ENCODE measurements at places on chromosomes 4 and X.

- peak; percentile 9 for DNase-seq
Measured at GRCh38 chr4:158535130-158535614, 13.5 kb downstream of the RXFP1 start.

DNA sequence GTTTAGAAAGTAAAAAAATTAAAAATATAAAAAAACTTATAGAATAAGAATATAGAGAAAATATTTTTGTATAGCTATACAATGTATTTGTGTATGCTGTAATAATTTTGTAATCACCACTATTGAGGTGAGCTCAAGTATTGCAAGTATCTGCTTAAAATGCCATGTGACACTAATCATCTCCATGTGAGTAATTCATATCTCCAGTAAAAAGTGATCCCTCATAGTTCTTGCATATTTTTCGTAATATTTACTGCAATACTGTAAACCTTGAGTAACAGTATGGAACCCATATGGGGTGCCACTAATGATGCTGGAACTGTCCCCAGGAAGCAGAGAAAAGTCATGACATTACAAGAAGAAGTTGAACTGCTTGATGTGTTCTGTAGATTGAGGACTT is 43.2 kb upstream of the HUWE1 start:
- DNase-seq = no peak

DNA sequence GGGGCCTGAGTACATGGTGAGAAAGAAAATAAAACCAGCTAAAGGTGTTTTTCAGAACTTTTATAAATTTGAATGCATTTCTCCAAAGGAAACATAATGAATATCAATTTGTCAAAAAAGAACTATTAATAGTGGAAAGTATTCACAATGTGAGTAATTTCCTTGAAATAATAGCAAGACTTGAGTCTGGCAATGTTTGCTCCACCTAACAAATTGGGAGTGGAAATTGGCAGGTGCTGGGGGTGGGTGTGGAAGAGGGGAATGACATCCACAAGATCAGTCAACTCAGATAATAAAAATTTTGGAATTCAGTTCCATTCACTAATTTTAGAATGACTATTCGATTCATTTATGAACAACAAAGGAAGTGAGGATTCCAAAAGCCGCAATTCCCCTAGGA is 884.8 kb upstream of the SLIT2 start:
- no peak for DNase-seq

DNA sequence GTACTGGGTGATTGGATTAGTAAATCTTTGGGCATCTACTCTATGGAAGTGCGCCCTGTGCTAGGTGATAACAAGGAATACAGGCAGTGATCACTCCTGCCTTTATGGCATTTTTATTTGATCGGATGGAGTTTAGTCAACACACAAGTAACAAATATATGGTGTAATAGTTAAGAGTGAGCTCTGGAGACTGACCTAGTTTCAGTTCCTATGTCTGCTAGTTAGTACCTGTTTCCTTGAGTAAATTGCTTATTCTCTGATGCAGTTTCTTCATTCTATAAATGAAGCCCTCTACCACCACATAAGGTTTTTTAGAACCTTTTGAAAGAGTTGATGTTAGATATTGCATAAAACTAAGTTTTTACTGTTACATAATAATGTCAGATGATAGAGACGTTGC is 134.6 kb downstream of the KDM6A start:
- no peak for DNase-seq

DNA sequence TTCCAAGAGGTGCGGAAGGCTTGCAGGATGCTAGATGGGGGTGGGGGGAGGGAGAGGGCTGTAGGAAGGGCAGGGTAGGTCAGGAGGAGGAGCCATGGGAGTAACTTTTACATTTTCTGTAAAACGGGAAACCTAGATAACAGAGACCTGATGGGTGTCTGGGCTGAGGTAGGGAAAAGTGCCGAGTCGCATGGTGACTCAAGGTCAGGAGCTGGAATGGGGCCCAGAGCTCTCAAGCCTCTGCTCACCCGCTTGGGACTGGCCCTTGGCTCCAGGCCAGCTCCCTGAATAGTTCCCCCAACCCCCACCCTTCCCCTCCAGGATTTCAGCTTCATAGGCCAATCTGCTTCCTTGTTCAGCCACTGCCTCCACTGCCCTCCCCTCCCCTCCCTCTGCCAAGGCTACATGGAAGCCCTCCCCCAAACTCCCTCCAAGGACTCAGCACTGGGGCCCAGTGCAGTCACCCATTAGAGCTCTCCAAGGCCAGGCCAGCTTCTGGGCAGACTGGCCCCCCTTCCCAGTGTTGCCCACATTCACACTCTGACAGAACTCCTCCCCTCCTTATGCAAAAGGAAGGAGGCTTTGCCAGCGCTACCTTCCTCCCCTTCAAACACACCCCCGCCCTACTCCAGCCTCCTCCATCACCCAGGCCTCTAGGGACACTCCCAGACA is 43.6 kb downstream of the TSC22D3 start:
- peak; percentile 24 for DNase-seq

DNA sequence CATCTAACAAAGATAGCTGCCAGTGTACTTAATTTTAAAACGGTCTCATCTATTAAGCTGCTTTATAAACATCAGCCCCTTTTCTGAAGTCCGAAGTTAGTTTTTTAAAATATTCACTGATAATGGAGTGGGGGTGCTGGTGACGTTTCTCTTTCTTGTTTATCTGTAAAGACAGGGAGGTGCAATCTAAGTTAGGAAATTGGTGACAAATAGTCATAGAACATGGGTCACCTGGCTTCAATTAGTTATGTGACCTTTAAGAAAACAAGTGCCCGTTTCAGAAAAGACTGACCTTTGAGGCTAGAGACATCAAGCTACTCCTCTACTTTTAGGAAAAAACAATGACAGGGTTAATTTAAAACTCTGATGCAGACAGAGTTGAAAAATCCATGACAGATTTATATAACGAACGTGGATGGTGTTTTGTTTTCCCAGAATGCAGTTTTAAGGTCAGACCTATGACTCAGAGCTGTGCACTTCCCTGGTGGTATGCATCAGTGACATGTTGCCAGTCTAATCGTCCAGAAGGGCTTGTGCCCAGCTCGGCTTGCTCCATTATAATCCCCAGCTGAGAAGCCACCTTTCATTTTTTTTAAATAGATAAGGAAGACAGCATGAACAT is 38.2 kb downstream of the FHL1 start:
- DNase-seq = peak; percentile 24

DNA sequence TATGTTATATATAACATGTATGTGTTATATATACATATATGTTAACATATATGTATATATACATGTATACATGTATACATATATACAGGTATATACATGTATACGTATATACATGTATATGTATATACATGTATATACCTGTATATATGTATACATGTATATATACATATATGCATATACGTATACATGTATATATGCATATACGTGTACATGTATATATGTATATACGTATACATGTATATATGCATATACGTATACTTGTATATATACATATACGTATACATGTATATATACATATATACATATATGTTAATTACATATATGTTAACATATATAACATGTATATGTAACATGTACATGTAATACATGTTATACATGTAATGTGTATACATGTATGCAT is 1077.3 kb upstream of the ADGRL3 start:
- DNase-seq = no peak

Measured in GM03348 (cell line).